Nephron progenitor cell (in vitro differentiated cells): ENCODE measurements at places on chromosomes 5 and 9.

GRCh38 chr5:16983022-16983639, 47.0 kb upstream of the MYO10 start:
- no peak overlapping the region for H3K4me3 ChIP-seq
- H3K4me1 ChIP-seq: peaks cover 29% of the 10 kb centered on the region
- H3K27ac ChIP-seq: peak overlapping the region; percentile 79
- no peaks in the 10 kb centered on the region for H3K36me3 ChIP-seq
- DNase-seq: no peak

DNA sequence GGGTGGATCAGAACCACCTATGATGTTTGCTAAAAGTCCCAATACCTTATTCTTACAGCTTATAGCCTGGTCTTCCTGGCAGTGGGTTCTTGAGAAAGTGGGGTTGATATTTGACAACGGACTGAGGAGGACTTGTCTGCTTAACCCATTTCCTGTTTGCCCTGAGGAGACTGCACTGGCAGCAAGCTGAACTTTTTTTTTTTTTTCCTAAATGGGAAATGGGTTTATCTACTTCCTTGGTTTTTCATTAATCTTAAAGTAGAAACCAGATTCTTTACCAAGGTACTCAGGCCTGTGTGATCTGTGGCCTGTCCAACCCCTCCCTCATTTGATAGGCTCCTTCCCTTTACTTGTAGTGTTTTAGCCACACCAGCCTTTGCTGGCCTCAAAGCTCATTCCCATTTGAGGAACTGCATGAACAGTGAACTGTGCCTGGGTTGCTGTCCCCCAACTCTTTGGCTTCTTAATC, 47.1 kb downstream of the C9orf57 start:
- H3K4me3 ChIP-seq: no peak overlapping the region
- no peaks in the 10 kb centered on the region for H3K27me3 ChIP-seq
- no peaks in the 10 kb centered on the region for H3K36me3 ChIP-seq
- no peak for DNase-seq
- no peaks in the 10 kb centered on the region for H3K4me1 ChIP-seq

- peaks cover 53% of the 10 kb centered on the region for H3K4me1 ChIP-seq
- DNase-seq: no peak
- H3K36me3 ChIP-seq: no peaks in the 10 kb centered on the region
Observed at GRCh38 chr5:73971326-73971725, 345.3 kb downstream of the ARHGEF28 start.

DNA sequence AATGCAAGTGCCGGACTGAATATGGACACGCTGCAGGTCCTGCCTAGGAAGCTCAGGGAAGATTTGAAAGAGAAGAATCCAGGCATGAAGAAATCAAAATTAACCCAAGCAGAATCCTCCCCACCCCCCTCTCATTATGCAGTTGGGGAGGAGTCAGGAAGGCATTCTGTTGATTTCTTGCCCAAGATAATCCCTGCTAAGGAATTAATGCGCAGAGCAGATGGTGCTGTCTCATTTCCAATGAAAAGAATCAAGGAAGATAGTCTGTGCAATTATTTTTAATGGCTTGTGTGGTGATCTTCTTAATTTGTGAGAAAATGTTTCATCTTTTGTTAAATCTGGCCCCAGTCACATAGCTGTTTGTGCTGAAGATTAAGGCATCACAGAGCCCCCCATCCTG, 145.0 kb downstream of the ZNF462 start:
- peaks cover 99% of the 10 kb centered on the region for H3K36me3 ChIP-seq
- H3K4me1 ChIP-seq: peaks cover 5% of the 10 kb centered on the region
- DNase-seq: no peak
- peak overlapping the region; percentile 54 for H3K27ac ChIP-seq
- H3K27me3 ChIP-seq: no peaks in the 10 kb centered on the region

- no peak overlapping the region for H3K27ac ChIP-seq
- H3K4me3 ChIP-seq: no peak overlapping the region
- peaks cover 12% of the 10 kb centered on the region for H3K27me3 ChIP-seq
- DNase-seq: no peak
- no peaks in the 10 kb centered on the region for H3K36me3 ChIP-seq
Observed at GRCh38 chr9:114774524-114774923, 31.3 kb downstream of the TNFSF15 start.

- no peak overlapping the region for H3K4me3 ChIP-seq
- H3K27me3 ChIP-seq: no peaks in the 10 kb centered on the region
- no peak for DNase-seq
- H3K36me3 ChIP-seq: no peaks in the 10 kb centered on the region
- H3K27ac ChIP-seq: no peak overlapping the region
- peaks cover 17% of the 10 kb centered on the region for H3K4me1 ChIP-seq
Observed at GRCh38 chr5:147708708-147709107, 73.8 kb downstream of the JAKMIP2 start.

GRCh38 chr5:150508828-150509227, 897 bp downstream of the NDST1 start:
- H3K4me1 ChIP-seq: peaks cover 67% of the 10 kb centered on the region
- H3K36me3 ChIP-seq: no peaks in the 10 kb centered on the region
- no peak overlapping the region for H3K27ac ChIP-seq
- no peaks in the 10 kb centered on the region for H3K27me3 ChIP-seq
- no peak overlapping the region for H3K4me3 ChIP-seq
